Activated CD8-positive, alpha-beta memory T cell treated with anti-CD3 and anti-CD28 coated beads, Interleukin-2, amount 50 U/mL, for 4 hours (primary cell): ENCODE measurements at places on chromosomes 16 and 17.

DNA sequence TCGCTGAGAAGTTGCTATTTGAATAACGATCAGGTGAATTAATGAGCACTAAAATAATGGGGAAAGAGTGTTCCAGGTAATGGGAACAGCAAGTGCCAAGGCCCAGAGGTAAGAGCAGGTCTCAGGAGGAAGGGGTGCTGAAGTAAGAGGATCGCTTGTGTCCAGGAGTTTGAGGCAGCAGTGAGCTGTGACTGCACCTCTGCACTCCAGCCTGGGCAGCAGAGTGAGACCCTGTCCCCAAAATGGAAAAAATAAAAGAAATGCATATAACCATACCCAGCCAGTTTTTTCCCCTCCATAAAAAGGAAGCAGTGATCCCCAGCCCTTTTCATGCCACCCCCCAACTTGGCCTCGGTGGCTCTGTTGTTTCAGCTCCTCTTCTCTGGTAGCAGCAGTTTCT is 16.8 kb upstream of the HAS3 start:
- DNase-seq = no peak

- no peak for DNase-seq
These were observed at the start of gene HSPB9 for GRCh38 chr17:42122371-42123303. Gene HSPB9 (plus strand): TSS chr17:42122804. CDS start chr17:42122851, 47 bp downstream.

GRCh38 chr17:28494445-28495188 is 11.5 kb upstream of the FOXN1 start:
- peak; percentile 83 for DNase-seq

GRCh38 chr17:12089809-12090384 is 69.2 kb downstream of the MAP2K4 start:
- no peak for DNase-seq

GRCh38 chr16:17245776-17246175 is 225.0 kb downstream of the XYLT1 start:
- no peak for DNase-seq

- DNase-seq = no peak
These were observed 505.8 kb upstream of the ERCC4 start for GRCh38 chr16:13414154-13414553.

GRCh38 chr16:74480150-74481029 is 59.1 kb upstream of the CLEC18B start:
- DNase-seq = no peak
